ENCODE measurements at places on chromosomes 4 and X. TPM values are rescaled to one million over a fixed set of nuclear protein-coding genes. Genes with fewer than 3 reads are reported as not detected.

DNA sequence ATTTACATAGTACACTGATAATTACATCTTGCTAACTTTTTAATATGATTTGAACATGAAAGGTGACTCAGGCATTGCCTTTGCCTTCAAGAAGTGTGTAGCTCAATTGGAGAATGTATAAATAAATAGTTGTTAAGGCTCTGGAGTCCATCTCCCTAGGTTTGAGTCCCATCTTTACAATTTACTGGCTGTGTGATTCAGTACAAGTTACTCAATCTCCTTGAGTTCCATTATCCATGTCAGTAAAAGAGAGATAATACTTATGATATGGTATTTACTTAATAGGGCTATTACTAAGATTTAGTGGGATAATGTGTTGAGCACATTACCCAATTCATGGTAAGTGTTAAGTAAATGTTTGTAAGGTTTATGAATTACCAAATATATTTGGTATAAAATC lies 1.9 kb upstream of the FGG start:
- DNase-seq, result no peak

The UNC5C gene
- 7.2 TPM for total RNA-seq

GRCh38 chrX:112235547-112235946 lies 153.0 kb upstream of the TRPC5 start:
- DNase-seq, result no peak

The RTL9 gene
- not detected for total RNA-seq

DNA sequence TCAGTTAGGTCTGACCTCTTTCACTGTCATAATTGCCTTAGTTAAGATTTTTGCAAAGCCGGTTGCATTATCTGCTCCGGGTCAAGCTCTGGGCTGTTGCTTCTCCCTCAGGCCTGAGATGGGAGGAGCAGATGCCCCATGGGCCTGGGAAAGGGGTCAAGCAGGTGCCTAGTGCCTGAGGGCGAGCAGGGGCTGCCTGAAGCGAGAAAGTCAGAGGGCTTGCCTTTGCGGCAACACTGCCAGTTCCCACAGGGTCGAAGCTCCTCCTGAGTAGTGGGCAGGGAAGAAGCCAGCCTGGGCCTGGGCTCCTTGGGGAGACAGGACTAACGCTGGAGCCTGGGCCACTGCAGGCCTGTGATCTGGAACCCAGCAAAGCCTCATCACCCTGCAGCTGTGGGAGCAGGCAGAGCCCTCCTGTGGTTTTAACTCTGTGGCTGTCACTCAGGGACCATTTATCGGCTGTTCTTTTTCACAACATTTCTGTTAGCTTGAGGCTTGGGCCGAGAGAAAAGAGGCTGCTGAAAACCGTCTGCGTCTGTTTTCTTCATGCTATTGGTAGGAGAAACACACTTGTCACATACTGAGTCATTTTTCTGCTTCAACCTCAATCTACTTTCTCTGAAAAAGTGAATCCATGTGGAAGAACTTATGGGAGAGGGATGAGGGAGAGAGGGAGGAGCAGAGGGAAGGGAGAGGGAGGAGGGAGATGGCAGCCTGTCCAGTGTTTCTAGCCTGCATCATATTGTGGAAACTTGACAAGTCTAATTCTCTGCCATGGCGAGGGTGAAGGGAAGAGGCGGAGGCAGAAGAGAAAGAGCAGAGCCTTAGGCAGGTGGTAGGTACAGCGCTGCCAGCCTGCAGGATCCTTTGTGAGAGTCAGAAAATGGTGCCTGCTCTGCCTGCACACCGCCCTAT lies 68.4 kb downstream of the RHOH start:
- DNase-seq, result peak; percentile 68

DNA sequence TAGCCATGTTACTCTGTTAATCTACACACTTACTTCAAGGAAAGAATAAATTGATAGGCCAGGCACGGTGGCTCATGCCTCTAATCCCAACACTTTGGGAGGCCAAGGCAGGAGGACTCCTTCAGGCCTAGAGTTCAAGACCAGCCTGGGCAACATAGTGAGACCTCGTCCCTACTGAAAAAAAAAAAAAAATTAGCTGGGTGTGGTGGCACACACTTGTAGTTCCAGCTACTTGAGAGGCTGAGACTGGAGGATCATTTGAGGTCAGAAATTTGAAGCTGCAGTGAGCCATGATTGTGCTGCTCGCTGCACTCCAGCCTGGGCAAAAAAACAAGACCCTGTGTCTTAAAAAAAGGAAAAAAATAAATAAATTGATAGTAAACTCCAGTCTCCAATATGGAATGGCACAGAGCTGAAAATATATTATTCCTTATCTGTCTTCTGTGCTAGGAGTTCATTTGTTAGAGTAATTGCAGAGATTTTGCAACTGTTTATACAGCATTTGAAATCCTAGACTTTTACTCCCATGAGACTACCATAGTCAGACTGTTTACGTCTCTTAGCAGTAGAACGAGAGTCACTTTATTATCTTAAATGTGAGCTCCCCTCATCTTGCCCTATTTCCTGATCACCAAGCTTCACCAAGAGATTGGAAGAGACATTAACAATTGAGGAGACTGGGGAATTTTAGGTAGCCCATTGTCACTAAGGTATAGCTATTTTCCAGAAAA lies 18.8 kb upstream of the TMEM131L start:
- no peak for DNase-seq
